ENCODE measurements at places on chromosomes 6 and 20. TPM values are rescaled to one million over a fixed set of nuclear protein-coding genes. Genes with fewer than 3 reads are reported as not detected.

Gene COL20A1
- total RNA-seq: not detected

Gene F13A1
- 1.6 TPM for total RNA-seq

Gene ANGPT4
- total RNA-seq: not detected

Gene MRPL14
- total RNA-seq: 85.9 TPM

Gene ARMH2
- total RNA-seq: not detected

Measured in kidney epithelial cell (primary cell).